ENCODE measurements at places on chromosomes 12 and 14. TPM values are rescaled to one million over a fixed set of nuclear protein-coding genes. Genes with fewer than 3 reads are reported as not detected.
A peak's percentile ranks its signal among the peaks of the same experiment; 100 is the strongest.

GRCh38 chr14:72495668-72496067 lies 398.2 kb downstream of the DPF3 start:
- no peak overlapping the region for H3K4me3 ChIP-seq
- H3K27me3 ChIP-seq: no peaks in the 10 kb centered on the region
- no peak for DNase-seq
- no peak overlapping the region for H3K27ac ChIP-seq
- H3K36me3 ChIP-seq: no peaks in the 10 kb centered on the region

DNA sequence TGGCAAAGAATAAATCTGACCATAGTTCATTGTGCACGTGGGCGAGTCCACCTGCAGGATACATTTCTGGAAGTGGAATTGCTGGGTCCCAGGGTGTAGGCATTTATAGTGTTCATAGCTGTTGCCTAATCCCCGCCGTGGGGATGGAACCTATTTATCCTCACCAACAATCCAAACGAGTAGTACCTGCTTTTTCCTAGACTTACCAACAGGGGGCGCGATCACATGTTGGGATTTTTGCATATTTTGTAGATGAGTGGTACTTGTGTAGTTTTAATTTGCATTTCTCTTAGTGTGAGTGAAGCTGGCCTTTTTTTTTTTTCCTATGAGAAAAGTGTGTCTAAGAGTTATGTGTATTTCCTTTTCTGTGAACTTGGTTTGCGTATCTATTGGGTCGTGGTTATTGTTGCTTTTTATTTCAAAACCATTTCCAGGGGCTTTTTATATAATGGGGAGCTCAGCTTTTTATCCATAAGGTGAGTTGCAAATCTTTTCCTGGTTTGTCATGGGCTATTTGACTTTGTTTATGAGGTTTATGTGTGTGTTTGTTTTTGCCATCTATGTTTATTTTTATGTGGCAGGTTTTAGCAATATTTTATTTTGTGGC lies 67.2 kb downstream of the CCDC92 start:
- H3K27me3 ChIP-seq: no peaks in the 10 kb centered on the region
- H3K4me3 ChIP-seq: no peak overlapping the region
- no peaks in the 10 kb centered on the region for H3K4me1 ChIP-seq
- H3K27ac ChIP-seq: no peak overlapping the region

GRCh38 chr14:100065942-100066574 lies 836 bp downstream of the EVL start:
- DNase-seq: no peak
- no peaks in the 10 kb centered on the region for H3K27me3 ChIP-seq
- H3K27ac ChIP-seq: no peak overlapping the region
- H3K4me1 ChIP-seq: no peaks in the 10 kb centered on the region
- H3K36me3 ChIP-seq: no peaks in the 10 kb centered on the region
- H3K4me3 ChIP-seq: no peak overlapping the region

GRCh38 chr12:53101931-53102781 lies 1.1 kb upstream of the SOAT2 start:
- DNase-seq: peak; percentile 33
- no peaks in the 10 kb centered on the region for H3K36me3 ChIP-seq
- H3K27ac ChIP-seq: no peak overlapping the region
- H3K4me1 ChIP-seq: peaks cover 5% of the 10 kb centered on the region
- H3K4me3 ChIP-seq: no peak overlapping the region

DNA sequence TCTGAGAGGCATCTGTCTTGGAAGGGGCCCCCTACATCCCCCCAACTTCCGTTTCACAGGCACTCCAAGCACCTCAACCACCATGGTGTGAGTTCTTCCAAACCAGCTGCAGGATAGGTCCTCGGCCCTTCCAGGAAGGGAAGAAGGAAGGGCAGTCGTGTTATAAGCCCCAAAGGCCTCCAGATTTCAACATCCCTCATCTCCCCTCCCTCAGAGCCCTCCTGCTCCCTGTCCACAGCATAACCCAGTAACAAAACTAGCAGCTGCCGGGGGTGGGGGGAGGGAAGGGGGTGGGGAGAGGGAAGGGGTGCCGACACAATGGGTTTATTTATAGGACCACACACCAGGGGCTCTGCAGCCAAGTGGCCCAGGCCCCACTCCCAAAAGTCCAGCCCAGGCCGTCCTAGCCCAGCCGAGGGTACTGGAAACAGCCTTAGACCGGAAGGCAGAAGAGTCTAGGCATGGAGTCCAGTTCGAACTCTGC lies 18.3 kb downstream of the NCKAP5L start:
- H3K27me3 ChIP-seq: no peaks in the 10 kb centered on the region
- H3K4me3 ChIP-seq: no peak overlapping the region
- DNase-seq: peak; percentile 20
- peak overlapping the region; percentile 56 for H3K27ac ChIP-seq
- H3K36me3 ChIP-seq: no peaks in the 10 kb centered on the region

- no peaks in the 10 kb centered on the region for H3K27me3 ChIP-seq
- H3K27ac ChIP-seq: no peak overlapping the region
- no peak overlapping the region for H3K4me3 ChIP-seq
- H3K36me3 ChIP-seq: no peaks in the 10 kb centered on the region
- no peak for DNase-seq
Measured at GRCh38 chr14:28098856-28099255, 667.7 kb upstream of the FOXG1 start.

- no peak overlapping the region for H3K27ac ChIP-seq
- H3K4me3 ChIP-seq: no peak overlapping the region
- no peaks in the 10 kb centered on the region for H3K4me1 ChIP-seq
- H3K36me3 ChIP-seq: no peaks in the 10 kb centered on the region
- no peaks in the 10 kb centered on the region for H3K27me3 ChIP-seq
Measured at GRCh38 chr12:68224613-68225285, 861 bp downstream of the IL26 start.

GRCh38 chr14:69260861-69261564 lies 1.1 kb downstream of the GALNT16 start:
- H3K27ac ChIP-seq: no peak overlapping the region
- no peaks in the 10 kb centered on the region for H3K27me3 ChIP-seq
- peak; percentile 43 for DNase-seq
- H3K4me1 ChIP-seq: peaks cover 2% of the 10 kb centered on the region
- no peaks in the 10 kb centered on the region for H3K36me3 ChIP-seq

DNA sequence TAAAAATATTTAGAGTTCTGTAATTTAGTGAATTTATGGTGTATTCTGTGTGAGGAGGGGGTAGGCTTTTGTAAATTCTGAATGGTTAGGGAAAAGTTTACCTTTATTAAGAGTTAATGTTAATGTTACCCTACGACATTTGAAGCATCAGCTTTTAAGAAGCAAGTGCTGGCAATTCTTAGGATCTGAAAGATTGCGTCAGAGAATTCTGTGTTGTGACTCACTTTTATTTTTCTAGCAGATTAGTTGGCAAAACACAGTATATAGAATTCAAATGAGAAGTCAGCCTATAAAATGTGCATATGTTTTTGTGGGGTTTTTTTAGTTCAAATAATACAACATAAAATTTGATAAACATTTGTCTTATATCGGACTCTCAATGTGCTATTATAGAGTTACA lies 97.6 kb downstream of the RAD52 start:
- H3K27ac ChIP-seq: no peak overlapping the region
- no peaks in the 10 kb centered on the region for H3K36me3 ChIP-seq
- DNase-seq: no peak
- H3K27me3 ChIP-seq: no peaks in the 10 kb centered on the region

DNA sequence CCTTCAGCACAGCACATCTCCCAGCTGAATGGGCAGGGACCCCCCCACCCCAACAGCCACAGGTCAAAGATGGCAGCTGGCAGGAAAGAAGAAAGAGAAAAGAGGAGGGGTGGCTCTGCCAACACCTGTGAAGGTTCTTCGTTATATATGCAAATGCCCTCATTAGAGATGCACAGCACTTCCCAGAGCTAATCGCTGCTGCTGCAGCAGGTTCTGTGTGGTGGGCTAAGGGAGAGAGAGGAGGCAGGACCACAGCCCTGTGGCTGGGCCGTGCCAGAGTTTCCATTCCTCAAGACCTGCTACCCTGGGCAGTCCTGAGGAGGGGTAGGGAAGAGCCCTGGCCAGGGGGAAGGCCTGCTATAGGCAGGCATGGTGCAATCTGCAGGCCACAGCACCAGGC lies 28.7 kb downstream of the SMUG1 start:
- H3K4me1 ChIP-seq: no peaks in the 10 kb centered on the region
- no peak for DNase-seq
- H3K27ac ChIP-seq: no peak overlapping the region
- no peaks in the 10 kb centered on the region for H3K36me3 ChIP-seq
- H3K4me3 ChIP-seq: no peak overlapping the region
- H3K27me3 ChIP-seq: no peaks in the 10 kb centered on the region

DNA sequence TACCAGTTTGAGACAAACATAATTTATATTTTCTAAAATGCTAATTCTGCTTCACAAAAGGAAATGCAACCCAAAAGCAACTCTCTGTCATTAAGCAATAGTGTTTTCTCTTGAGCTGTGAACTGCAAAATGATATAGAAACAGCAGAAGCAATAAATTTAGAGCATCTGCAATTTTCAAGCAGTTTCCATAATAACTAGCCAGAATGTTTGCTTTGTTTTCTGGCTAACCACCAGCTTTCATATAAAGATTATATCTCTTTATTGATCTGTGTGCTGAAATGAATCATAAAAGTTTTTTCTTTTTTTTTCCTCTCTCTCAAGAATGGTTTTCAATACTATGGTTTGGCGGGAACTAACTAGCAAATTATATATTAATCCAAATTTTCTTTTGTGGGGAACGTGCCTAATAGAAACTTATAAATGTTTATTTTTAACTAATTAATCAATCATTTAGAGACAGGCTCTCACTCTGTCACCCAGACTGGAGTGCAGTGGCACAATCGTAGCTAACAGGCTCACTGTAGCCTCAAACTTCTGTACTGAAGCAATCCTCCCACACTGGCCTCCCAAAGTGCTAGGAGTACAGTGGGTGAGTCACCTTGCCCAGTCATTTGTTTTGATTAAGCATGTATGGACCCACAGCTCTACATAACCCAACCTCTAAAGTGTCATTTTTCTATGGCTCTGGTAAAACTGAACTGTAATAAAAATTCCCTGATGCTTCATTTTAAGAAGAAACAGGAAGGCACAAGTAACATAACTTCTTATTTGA lies 830.1 kb upstream of the MGAT4C start:
- H3K27me3 ChIP-seq: no peaks in the 10 kb centered on the region
- no peaks in the 10 kb centered on the region for H3K4me1 ChIP-seq
- H3K4me3 ChIP-seq: no peak overlapping the region
- H3K27ac ChIP-seq: no peak overlapping the region
- H3K36me3 ChIP-seq: no peaks in the 10 kb centered on the region

- no peaks in the 10 kb centered on the region for H3K36me3 ChIP-seq
- H3K4me3 ChIP-seq: no peak overlapping the region
- DNase-seq: no peak
- no peak overlapping the region for H3K27ac ChIP-seq
- no peaks in the 10 kb centered on the region for H3K27me3 ChIP-seq
- H3K4me1 ChIP-seq: peaks cover 4% of the 10 kb centered on the region
Measured at GRCh38 chr14:61444215-61444768, 122.9 kb downstream of the PRKCH start.

DNA sequence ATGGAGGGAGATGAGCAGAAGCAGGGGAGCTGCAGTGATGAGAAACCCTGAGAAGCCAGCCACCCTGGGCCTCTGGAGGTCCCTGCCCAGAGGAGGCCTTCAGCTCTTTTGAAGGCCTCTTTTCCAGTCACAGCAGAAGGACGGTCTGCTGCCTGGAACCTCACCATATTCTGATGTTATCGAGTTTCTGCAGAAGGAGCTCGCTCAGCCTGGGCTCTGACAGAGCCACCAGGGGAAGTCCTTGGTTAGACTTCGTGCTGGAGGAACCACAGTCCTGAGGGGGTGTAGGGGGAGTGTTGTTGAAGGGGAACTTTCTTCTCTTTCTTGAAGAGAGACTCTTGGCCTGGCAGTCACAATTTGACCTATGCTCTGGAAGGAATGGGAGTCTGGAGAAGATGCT lies 25.1 kb upstream of the BATF start:
- no peak for DNase-seq
- no peak overlapping the region for H3K4me3 ChIP-seq
- H3K27ac ChIP-seq: no peak overlapping the region
- no peaks in the 10 kb centered on the region for H3K4me1 ChIP-seq
- H3K27me3 ChIP-seq: no peaks in the 10 kb centered on the region

- H3K27me3 ChIP-seq: no peaks in the 10 kb centered on the region
- H3K4me1 ChIP-seq: no peaks in the 10 kb centered on the region
- no peak overlapping the region for H3K4me3 ChIP-seq
Measured at GRCh38 chr12:41784957-41785356, 359.7 kb downstream of the GXYLT1 start.

- no peak overlapping the region for H3K27ac ChIP-seq
- no peak for DNase-seq
- no peaks in the 10 kb centered on the region for H3K4me1 ChIP-seq
- no peaks in the 10 kb centered on the region for H3K27me3 ChIP-seq
- H3K36me3 ChIP-seq: no peaks in the 10 kb centered on the region
Measured at GRCh38 chr12:27998170-27998569, 25.6 kb upstream of the PTHLH start.

DNA sequence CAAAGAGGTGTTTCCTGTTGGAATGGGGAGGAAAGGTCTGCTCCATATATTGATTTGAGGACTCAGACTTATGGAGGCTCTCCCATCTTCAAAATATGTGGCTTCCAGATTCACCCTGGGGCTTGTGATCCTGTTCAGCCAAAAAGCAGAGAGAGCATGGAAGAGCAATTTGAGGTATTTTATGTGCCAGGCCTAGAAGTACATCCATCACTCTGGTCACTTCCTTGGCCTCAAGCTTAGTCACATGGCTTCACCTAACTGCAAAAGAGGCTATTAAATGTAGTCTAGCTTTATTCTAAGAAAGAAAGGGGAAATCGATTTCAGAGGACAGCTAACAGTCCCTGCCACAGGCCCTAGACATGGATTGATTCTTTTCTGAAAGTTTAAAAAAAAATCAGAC lies 86.2 kb downstream of the C12orf50 start:
- no peaks in the 10 kb centered on the region for H3K27me3 ChIP-seq
- H3K4me1 ChIP-seq: no peaks in the 10 kb centered on the region
- no peak overlapping the region for H3K4me3 ChIP-seq
- H3K36me3 ChIP-seq: no peaks in the 10 kb centered on the region
- no peak for DNase-seq

DNA sequence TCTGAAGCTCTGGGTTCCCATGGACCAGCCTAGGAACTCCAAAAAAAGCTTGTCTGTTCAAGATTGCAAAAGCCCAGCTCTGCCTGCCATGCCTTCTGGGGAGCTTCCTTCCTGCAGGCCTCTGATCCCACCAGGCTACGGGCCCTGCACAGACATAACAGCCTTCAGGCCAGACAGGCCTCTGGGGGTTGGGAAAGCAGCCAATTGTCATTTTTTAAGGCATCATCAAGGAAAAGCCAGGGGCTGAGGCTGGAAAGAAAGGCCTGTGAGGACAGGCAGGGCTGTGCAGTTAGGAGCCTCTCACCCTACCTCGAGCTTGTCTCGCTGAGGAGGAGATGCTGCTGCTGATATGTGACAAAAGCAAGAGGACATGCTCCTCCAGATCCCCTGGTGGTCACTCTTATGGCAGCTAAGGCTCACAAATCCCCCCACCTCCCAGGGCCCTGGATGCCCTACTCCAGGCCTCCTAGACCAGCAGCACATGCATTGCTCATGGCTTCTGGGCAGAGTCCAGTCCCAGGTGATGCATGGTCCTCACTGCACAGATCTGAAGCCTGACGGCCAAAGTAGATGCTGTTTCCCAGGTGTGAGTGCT lies 2.9 kb downstream of the TMEM229B start:
- H3K27ac ChIP-seq: no peak overlapping the region
- H3K27me3 ChIP-seq: no peaks in the 10 kb centered on the region
- H3K36me3 ChIP-seq: no peaks in the 10 kb centered on the region
- no peak overlapping the region for H3K4me3 ChIP-seq

GRCh38 chr14:73935666-73936065 lies 14.2 kb downstream of the FAM161B start:
- no peaks in the 10 kb centered on the region for H3K27me3 ChIP-seq
- no peak overlapping the region for H3K4me3 ChIP-seq

The LUM gene
- 122 TPM for total RNA-seq

The C12orf54 gene
- 1.2 TPM for total RNA-seq

The WSB2 gene
- total RNA-seq: 35.7 TPM

The SOAT2 gene
- total RNA-seq: 0.72 TPM

The GPR132 gene
- 0.37 TPM for total RNA-seq

The SYCP3 gene
- total RNA-seq: not detected

The CLEC7A gene
- 12.7 TPM for total RNA-seq
